Adrenal gland (tissue), 19 donors: ENCODE measurements at places on chromosomes 2 and 18. TPM values are rescaled to one million over a fixed set of nuclear protein-coding genes. Genes with fewer than 3 reads are reported as not detected.
A peak's percentile ranks its signal among the peaks of the same experiment; 100 is the strongest.

- no peak overlapping the region for H3K4me3 ChIP-seq
- DNase-seq: no peak
- H3K36me3 ChIP-seq: no peaks in the 10 kb centered on the region
- no peak overlapping the region for H3K27ac ChIP-seq
- no peaks in the 10 kb centered on the region for H3K27me3 ChIP-seq
- no peaks in the 10 kb centered on the region for H3K4me1 ChIP-seq
These were observed 126.5 kb downstream of the ZNF407 start for GRCh38 chr18:74724186-74724585.

DNA sequence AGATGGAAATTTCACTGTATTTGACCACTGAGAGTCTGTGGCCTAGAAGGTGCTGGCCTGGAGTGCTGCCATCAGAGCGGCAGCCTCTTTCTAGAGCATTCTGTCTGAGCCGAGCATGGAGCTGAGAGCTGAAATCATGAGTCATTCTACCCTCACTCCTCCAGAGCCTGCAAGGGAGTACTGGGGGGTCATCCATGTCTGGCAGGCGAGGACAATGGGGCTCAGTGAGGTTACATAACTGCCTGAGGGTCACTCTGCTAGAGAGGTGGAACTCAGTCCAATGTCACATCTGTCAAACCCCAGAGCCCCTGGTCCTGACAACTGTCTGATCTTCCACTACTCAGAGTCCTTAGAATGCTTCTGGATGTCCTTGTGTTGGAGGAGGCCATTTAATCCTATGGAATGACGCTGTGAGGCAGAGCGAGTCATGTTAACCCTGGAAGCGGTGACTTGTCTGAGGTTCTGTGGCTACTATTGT is 65.3 kb downstream of the HAUS1 start:
- H3K27ac ChIP-seq: no peak overlapping the region
- peak; percentile 39 for DNase-seq
- no peak overlapping the region for H3K4me3 ChIP-seq
- H3K27me3 ChIP-seq: no peaks in the 10 kb centered on the region
- no peaks in the 10 kb centered on the region for H3K36me3 ChIP-seq

GRCh38 chr2:230160112-230160660 is 59.6 kb downstream of the SP110 start:
- no peaks in the 10 kb centered on the region for H3K36me3 ChIP-seq
- H3K4me3 ChIP-seq: no peak overlapping the region
- DNase-seq: peak; percentile 35
- H3K27ac ChIP-seq: no peak overlapping the region
- H3K27me3 ChIP-seq: no peaks in the 10 kb centered on the region
- H3K4me1 ChIP-seq: no peaks in the 10 kb centered on the region

GRCh38 chr2:108950369-108951135 is 38.5 kb downstream of the EDAR start:
- H3K36me3 ChIP-seq: no peaks in the 10 kb centered on the region
- DNase-seq: no peak
- H3K27ac ChIP-seq: no peak overlapping the region
- H3K27me3 ChIP-seq: no peaks in the 10 kb centered on the region

DNA sequence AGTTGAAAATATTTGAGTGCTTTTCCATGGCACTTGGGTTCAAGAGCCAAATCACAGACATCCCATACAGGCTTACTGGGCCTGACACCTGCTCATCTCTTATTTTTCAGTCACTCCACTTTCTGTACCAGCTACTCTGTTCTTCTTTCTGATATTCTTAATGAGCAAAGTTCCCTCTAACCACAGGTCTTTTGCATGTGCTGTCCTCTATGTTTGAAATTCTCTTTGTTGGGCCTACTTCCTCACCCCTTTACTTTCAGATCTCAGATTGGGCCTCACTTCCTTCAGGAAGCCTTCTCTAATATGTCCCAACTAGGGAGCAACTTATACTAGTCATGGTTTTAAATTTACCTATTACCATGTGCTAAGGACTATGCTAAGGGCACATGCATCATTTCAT is 81.8 kb upstream of the RBMS1 start:
- no peaks in the 10 kb centered on the region for H3K27me3 ChIP-seq
- no peaks in the 10 kb centered on the region for H3K36me3 ChIP-seq
- DNase-seq: no peak
- H3K4me1 ChIP-seq: no peaks in the 10 kb centered on the region
- H3K27ac ChIP-seq: no peak overlapping the region

GRCh38 chr2:55923091-55923981 is at the start of gene EFEMP1:
TSS of gene EFEMP1 (minus strand) at chr2:55923782. CDS start at chr2:55922440, 1,342 bp downstream.
- H3K27me3 ChIP-seq: peaks cover 51% of the 10 kb centered on the region
- no peak within 1 kb of the TSS for H3K27ac ChIP-seq
- H3K4me3 ChIP-seq: peak within 1 kb of the TSS; percentile 69
- H3K36me3 ChIP-seq: no peaks in the 10 kb centered on the region

GRCh38 chr2:169925968-169926367 is 98.7 kb downstream of the UBR3 start:
- no peak overlapping the region for H3K27ac ChIP-seq
- peaks cover 17% of the 10 kb centered on the region for H3K36me3 ChIP-seq
- no peaks in the 10 kb centered on the region for H3K27me3 ChIP-seq
- no peak overlapping the region for H3K4me3 ChIP-seq

GRCh38 chr2:70893186-70893585 is 42.5 kb upstream of the ATP6V1B1 start:
- H3K4me3 ChIP-seq: no peak overlapping the region
- no peak for DNase-seq
- H3K27me3 ChIP-seq: peaks cover 65% of the 10 kb centered on the region
- H3K27ac ChIP-seq: no peak overlapping the region
- H3K36me3 ChIP-seq: no peaks in the 10 kb centered on the region
- no peaks in the 10 kb centered on the region for H3K4me1 ChIP-seq

DNA sequence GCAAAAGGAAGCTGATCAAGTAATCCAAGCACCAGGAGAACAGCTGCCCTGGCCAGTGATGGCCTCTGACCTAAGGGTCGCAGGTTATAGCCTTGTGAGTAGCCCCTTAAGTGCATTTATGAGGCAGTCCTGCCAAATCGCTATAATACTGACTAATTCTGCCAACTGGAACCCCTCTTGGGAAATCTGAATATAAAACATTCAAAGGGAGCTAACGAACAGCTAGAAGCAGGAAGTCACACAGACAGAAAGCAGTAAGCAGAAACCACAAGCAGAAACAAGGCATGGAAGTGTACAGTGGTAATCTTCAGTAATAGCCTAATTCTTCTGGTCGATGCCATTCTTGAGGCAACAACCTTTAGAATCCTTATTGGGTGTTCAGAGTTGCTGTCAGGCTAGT is 521.3 kb downstream of the METTL4 start:
- H3K36me3 ChIP-seq: no peaks in the 10 kb centered on the region
- no peak for DNase-seq
- H3K4me1 ChIP-seq: no peaks in the 10 kb centered on the region
- no peak overlapping the region for H3K27ac ChIP-seq
- H3K27me3 ChIP-seq: no peaks in the 10 kb centered on the region

DNA sequence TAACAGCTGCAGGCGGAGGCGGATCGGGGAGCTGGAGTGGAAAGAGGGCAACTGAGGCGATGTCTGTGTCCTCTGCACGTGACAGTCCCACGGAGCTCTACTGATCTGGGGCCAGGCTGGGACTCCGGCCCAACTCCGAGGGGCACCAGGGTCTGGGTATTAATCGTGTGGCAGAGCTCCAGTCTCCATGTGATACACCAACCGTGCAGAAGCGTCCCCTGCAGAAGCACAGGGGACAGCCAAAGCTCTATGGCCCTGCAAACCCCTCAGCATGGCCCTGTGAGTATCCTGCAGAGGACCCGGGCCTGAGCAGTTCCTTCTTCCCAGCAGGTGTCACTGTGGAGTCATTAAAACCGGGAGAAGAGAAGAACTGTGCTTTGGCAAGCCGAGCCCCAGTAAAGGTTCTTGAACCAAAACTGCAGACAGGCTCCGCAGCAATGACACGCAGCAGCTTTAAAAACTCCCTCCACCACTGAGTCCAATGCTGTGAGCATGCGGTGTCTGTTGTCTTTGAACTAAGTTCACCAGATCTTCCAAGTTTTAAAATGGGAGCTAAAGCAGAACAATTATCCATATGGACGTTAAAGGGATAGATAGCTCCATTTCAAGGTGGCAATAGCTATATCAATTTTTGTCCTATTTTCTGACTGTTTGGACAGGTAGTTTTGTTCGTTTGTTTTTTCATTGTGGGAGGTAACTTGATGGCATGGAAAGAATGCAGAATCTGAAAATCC is 79.4 kb downstream of the TMEM182 start:
- DNase-seq: peak; percentile 41
- H3K36me3 ChIP-seq: no peaks in the 10 kb centered on the region

DNA sequence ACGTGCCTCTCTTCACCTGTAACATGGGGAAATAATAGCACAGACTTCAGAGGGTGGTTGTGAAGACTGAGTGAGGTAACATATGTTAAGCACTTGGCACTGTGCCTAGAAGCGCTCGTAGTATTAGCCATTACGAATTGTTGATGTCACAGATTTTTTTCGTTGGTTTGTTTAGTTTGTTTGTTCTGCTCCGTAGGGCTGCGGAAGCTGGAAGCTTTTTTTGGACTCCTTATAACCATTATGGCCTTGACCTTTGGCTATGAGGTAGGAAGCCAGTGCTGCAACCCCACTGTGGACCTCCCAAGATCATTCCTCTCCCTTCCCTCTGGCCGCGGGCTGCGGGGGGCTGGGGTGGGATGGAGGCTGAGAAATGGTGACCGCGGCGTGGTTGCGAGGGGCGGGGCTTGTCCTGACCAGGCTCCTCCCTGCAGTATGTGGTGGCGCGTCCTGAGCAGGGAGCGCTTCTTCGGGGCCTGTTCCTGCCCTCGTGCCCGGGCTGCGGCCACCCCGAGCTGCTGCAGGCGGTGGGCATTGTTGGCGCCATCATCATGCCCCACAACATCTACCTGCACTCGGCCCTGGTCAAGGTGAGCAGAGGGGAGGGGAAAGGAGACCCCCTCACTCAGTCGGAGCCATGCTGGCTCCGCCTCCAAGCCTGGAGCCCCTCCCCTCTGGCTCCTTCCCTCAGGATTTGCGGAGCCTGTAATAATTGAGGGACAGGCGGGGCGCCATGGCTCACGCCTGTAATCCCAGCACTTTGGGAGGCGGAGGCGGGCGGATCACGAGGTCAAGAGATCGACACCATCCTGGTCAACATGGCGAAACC is 5.5 kb downstream of the SLC11A1 start:
- H3K27me3 ChIP-seq: no peaks in the 10 kb centered on the region
- H3K36me3 ChIP-seq: no peaks in the 10 kb centered on the region
- no peak overlapping the region for H3K4me3 ChIP-seq
- H3K4me1 ChIP-seq: peaks cover 7% of the 10 kb centered on the region
- H3K27ac ChIP-seq: peak overlapping the region; percentile 81

- no peaks in the 10 kb centered on the region for H3K36me3 ChIP-seq
- no peak overlapping the region for H3K27ac ChIP-seq
- no peak for DNase-seq
These were observed 231.2 kb upstream of the RAB6C start for GRCh38 chr2:129748250-129748649.

DNA sequence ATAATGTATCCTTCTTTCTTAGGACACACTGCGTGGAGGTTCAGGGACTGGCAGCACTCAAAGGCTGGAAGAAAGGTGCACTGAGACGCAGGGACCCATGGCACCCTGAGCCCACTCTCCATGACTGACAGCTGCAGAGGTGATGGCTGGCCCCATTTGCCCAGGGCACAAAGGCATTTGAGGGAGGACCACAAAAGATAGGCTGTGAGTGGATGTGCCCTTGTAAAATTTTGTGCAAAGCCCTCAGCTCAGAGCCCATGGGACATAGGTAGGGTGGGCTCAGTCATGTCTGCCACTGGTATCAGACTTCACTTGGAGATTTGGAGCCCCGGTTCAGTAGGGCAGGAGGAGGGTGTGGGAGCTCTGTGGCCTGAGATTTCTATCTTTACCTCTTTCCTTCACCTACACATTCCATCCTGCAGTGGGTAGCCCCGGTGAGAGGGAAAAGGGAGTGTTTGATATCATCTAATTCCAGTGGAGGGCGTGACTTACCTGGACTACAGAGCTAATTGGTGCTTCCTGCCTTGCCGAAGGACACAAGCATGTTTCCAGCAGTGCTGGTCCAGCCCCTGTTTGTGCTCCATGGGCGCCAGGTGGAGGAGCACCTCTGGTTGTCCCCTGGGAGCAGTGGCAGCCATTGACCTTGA is 312.2 kb downstream of the EN1 start:
- no peak overlapping the region for H3K4me3 ChIP-seq
- no peak for DNase-seq
- no peaks in the 10 kb centered on the region for H3K36me3 ChIP-seq
- H3K27me3 ChIP-seq: no peaks in the 10 kb centered on the region
- H3K4me1 ChIP-seq: no peaks in the 10 kb centered on the region
- no peak overlapping the region for H3K27ac ChIP-seq

GRCh38 chr2:133085646-133086045 is 415.6 kb upstream of the LYPD1 start:
- H3K4me1 ChIP-seq: no peaks in the 10 kb centered on the region
- no peaks in the 10 kb centered on the region for H3K36me3 ChIP-seq
- DNase-seq: no peak
- H3K27me3 ChIP-seq: no peaks in the 10 kb centered on the region
- H3K4me3 ChIP-seq: no peak overlapping the region
- no peak overlapping the region for H3K27ac ChIP-seq

GRCh38 chr2:217307023-217307422 is 447.2 kb upstream of the TNP1 start:
- H3K36me3 ChIP-seq: no peaks in the 10 kb centered on the region
- no peaks in the 10 kb centered on the region for H3K27me3 ChIP-seq
- H3K4me3 ChIP-seq: no peak overlapping the region
- no peak for DNase-seq

Gene IL1RL1
- total RNA-seq: 74.8 TPM

Gene GNLY
- total RNA-seq: 0.28 TPM

Gene AQP12B
- total RNA-seq: not detected

Gene MC4R
- not detected for total RNA-seq

Gene SH3RF3
- total RNA-seq: 19.1 TPM

Gene ADCYAP1
- 0.67 TPM for total RNA-seq

Gene FSHR
- 0.42 TPM for total RNA-seq

Gene DSC2
- 5.4 TPM for total RNA-seq

Gene L3MBTL4
- total RNA-seq: 8.6 TPM

Gene TMEM163
- 10.7 TPM for total RNA-seq
